MM.1S (cell line): ENCODE measurements at places on chromosomes 11 and 22.

- H3K36me3 ChIP-seq: no peaks in the 10 kb centered on the region
- no peak overlapping the region for H3K4me3 ChIP-seq
- DNase-seq: no peak
- H3K27me3 ChIP-seq: no peaks in the 10 kb centered on the region
- no peak overlapping the region for H3K27ac ChIP-seq
Measured at GRCh38 chr11:88378422-88379066, 41.0 kb upstream of the CTSC start.

GRCh38 chr11:36631774-36632173, 33.7 kb upstream of the RAG2 start:
- peak overlapping the region; percentile 56 for H3K27ac ChIP-seq
- H3K27me3 ChIP-seq: no peaks in the 10 kb centered on the region
- no peak overlapping the region for H3K4me3 ChIP-seq
- H3K36me3 ChIP-seq: no peaks in the 10 kb centered on the region

DNA sequence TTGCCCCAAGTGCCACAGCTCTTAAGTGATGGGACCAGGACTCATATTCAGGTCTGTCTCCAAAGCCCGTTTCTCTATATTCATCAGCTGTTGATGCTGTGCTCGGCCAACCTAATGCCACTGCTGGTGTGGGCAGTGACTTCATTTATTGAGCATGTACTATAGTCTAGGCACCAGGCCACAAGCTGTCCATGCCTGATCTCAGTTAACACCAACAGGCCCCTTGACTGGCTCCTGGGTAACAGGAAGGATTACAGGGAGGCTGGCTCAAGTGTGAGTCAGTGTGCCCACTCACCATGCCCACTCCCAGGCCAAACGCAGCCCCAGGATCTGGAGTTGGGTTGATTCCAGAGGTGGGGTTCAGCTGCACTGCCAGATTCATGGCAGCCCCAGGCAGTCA, 8.6 kb upstream of the CRYBB2 start:
- H3K27me3 ChIP-seq: peaks cover 52% of the 10 kb centered on the region
- H3K4me3 ChIP-seq: no peak overlapping the region
- H3K36me3 ChIP-seq: no peaks in the 10 kb centered on the region
- no peaks in the 10 kb centered on the region for H3K4me1 ChIP-seq

- no peak overlapping the region for H3K4me3 ChIP-seq
- peaks cover 15% of the 10 kb centered on the region for H3K36me3 ChIP-seq
- no peaks in the 10 kb centered on the region for H3K4me1 ChIP-seq
- no peak overlapping the region for H3K27ac ChIP-seq
Measured at GRCh38 chr11:47418454-47419259, 7.6 kb downstream of the PSMC3 start.

DNA sequence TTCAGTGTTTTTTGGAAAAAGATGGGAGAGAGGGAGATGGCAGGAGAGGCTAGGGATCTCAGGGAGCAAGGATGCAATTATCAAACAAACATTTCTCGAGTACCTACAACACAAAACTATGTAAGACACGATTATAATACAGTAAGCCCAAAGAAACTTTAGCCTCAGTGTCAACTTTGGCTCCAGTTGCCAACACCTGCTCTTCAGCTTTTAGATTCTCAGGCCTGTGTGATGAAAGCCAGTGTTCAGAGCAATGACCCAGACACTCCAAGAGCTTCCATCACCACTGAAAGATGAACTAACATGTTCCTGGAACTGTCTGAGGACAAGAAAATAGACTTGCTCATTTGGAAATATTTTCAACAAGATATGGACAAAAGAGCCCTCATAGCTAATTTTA, 31.4 kb upstream of the CEP295 start:
- no peaks in the 10 kb centered on the region for H3K4me1 ChIP-seq
- DNase-seq: no peak
- H3K27ac ChIP-seq: no peak overlapping the region
- H3K36me3 ChIP-seq: no peaks in the 10 kb centered on the region
- H3K4me3 ChIP-seq: no peak overlapping the region
- no peaks in the 10 kb centered on the region for H3K27me3 ChIP-seq

- H3K27ac ChIP-seq: no peak overlapping the region
- H3K36me3 ChIP-seq: no peaks in the 10 kb centered on the region
Measured at GRCh38 chr11:20835561-20835960, 166.2 kb downstream of the NELL1 start.

GRCh38 chr11:120289426-120289825, 35.7 kb upstream of the TLCD5 start:
- H3K27ac ChIP-seq: no peak overlapping the region
- H3K4me1 ChIP-seq: no peaks in the 10 kb centered on the region
- no peak for DNase-seq
- no peaks in the 10 kb centered on the region for H3K36me3 ChIP-seq

DNA sequence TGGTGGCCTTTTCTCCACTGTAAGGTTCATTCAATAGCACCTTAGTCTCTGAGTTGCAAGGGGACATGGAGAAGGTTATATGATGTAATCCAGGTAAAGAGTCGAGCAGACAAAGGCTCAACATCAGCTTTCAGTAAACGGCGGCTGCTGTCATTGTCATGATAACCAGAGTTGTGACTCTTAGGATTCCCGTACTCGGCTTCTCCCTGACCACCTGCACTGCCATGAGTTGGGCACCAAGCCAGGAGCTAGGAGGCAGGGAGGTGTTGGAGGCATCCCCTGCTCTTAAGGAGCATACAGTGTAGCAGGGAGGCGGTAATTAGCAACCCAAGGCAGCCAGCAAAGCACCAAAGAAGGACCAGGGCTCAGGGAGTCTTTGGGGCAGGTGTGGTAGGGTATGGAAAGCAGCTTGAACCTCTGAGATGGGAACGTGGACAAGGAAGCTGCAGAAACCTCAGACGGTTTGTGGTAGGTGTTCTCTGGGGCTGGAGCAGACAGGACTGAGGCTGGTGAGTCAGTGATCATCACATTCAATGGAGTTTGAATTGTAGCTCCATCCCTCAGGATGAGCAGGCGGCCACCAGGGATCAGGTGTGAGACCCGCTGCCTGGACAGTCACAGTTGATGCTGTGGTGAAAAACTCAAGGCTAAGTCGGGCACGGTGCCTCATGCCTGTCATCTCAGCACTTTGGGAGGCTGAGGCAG, 31.7 kb downstream of the LIF start:
- H3K4me1 ChIP-seq: peaks cover 1% of the 10 kb centered on the region
- H3K36me3 ChIP-seq: no peaks in the 10 kb centered on the region
- DNase-seq: no peak
- H3K27ac ChIP-seq: no peak overlapping the region
- H3K27me3 ChIP-seq: peaks cover 31% of the 10 kb centered on the region
- no peak overlapping the region for H3K4me3 ChIP-seq

GRCh38 chr11:63872800-63873197, 33.9 kb downstream of the MARK2 start:
- H3K4me3 ChIP-seq: no peak overlapping the region
- H3K27me3 ChIP-seq: no peaks in the 10 kb centered on the region
- H3K36me3 ChIP-seq: no peaks in the 10 kb centered on the region

- no peaks in the 10 kb centered on the region for H3K36me3 ChIP-seq
- no peak overlapping the region for H3K27ac ChIP-seq
- DNase-seq: no peak
- H3K27me3 ChIP-seq: peaks cover 7% of the 10 kb centered on the region; the same call in 1 of the 2 replicates
Measured at GRCh38 chr11:66858939-66859685, 2.2 kb downstream of the LRFN4 start.

DNA sequence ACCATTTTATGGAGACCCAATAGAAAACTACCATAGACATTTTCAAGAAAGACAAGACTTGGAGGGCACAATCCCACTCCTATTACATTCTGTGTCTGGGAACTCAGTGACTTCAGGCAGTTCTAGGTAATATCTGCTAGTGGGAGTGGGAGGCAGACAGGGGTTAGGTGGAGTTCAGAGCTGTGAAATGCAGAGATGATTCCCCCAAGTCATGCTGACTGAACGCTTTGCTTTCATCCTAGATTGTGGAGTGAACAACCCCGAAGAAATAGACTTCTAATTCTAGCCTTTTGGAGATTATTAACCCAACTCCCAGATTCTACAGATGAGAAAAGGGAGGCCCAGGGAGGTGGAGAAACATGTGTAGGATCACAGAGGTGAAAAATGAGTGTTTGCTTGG, 437.8 kb upstream of the CADM1 start:
- DNase-seq: no peak
- H3K4me3 ChIP-seq: no peak overlapping the region
- peaks cover 10% of the 10 kb centered on the region for H3K4me1 ChIP-seq
- H3K36me3 ChIP-seq: no peaks in the 10 kb centered on the region

DNA sequence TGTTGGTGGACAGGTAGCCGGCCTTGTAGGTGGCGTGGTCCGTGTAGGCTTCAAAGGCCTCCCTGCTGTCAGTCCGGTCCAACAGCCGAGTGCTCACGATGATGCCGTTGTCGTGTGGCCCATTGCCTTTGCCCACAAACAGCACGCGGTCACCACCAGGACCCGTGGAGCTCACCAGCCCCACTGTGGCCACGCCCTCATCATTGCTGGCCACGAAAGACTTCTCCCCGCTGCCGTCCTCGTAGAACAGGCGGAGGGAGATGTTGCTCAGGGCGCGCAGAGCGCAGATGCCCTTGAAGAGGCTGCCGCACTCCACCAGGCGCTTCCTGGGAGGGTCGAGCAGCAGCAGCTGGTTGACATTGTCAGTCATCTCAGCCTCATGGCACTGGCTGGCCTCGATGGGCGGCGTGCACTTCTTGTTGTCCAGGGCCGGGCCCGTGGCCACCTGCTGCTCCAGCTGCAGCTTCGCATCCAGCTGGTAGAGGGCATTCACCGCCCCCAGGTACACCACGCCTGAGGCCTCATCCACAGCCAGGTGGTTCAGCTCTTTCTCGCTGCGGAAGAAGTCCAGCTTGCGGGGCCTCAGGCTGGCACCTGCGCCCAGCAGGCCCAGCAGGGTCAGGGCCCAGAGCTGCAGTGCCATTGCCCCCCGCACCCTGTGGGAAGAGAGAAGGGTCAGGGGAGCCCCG, 17.4 kb downstream of the PLXNB2 start:
- no peak overlapping the region for H3K4me3 ChIP-seq
- no peak overlapping the region for H3K27ac ChIP-seq
- H3K36me3 ChIP-seq: no peaks in the 10 kb centered on the region
- H3K4me1 ChIP-seq: no peaks in the 10 kb centered on the region

- no peak for DNase-seq
- H3K27me3 ChIP-seq: peaks cover 29% of the 10 kb centered on the region
- H3K4me1 ChIP-seq: no peaks in the 10 kb centered on the region
- H3K36me3 ChIP-seq: no peaks in the 10 kb centered on the region
Measured at GRCh38 chr11:2883640-2883978, 2.0 kb downstream of the CDKN1C start.

DNA sequence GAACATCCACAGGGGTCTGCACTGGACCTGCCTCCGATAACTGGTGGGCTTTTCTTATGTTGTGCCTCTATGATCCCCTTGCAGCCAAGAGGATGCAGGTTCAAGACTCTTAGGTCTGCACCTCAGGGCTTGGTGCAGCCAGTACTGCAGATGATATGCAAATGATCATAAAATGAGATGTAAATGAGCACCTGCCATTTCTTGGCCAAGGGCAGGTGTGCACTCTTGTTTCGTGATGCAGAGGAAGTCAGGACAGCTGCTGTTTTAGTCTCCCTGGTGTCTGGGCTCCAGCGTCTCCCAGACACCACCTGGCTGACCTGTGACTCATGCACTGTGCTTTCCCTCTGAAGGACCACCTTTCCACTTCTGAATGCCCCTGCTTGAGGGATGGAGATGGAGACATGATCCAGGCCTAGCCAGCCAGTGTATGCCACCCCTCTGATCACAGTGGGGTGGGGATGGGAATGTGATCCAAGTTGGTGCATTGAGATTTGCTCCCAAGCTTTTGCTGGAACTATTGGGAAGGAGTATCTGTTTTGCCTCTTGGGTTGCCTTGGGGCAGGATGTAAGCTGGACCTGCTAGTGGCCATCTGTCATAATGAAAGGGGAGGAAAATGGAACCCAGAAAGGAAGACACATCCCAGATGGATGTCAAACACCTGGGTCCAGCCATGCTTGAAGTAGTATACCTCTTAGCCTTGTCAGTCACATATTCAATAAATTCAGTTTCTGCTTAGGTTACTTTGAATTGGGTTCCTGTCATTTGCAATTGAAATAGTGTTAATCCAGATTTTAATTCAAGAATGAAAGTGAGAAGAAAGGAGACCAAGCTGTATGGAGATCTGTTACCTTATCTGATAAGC, 3.3 kb upstream of the KCNJ11 start:
- H3K36me3 ChIP-seq: no peaks in the 10 kb centered on the region
- peak overlapping the region; percentile 60 for H3K27ac ChIP-seq
- peak; percentile 87 for DNase-seq
- H3K27me3 ChIP-seq: no peaks in the 10 kb centered on the region
- H3K4me1 ChIP-seq: peaks cover 37% of the 10 kb centered on the region

DNA sequence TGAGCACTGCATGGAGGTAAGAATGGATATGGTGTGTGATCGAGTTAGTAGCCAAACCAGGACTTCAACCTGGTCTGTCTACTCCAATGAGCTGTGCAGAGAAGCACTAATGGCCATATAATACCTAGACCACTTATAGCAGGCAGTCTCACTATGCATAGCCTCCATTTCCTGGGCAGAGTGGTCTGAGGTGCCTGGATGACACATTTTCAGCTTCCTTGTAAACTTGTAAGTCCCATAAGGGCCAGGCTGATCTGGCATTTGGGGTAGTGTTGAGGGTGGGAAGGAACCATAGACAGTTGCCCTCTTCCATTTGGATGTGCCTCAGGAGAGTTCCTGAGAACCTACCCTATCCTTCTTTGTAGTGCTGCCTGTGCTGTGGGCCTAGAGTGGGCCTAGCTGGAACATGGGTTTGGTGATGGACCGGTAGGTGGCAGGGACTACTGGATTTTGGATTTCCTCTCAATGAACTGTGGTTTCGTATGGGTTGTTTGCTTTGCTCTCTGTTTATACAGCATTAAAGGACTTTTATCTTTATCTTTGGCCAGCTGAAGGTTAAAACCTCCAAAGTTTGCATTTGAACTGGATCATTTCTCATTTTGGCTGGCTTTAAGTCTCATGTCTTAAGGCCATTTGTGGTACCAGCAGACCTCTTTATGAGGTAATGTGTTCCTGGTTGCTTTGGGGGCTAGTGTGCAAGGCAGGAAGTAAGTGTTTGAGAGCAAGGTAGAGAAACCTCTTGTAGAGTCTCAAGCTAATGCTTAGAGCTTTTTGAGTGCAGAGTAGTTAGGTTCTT, 86.9 kb downstream of the STIM1 start:
- no peaks in the 10 kb centered on the region for H3K36me3 ChIP-seq
- H3K27me3 ChIP-seq: no peaks in the 10 kb centered on the region
- H3K4me1 ChIP-seq: peaks cover 42% of the 10 kb centered on the region

DNA sequence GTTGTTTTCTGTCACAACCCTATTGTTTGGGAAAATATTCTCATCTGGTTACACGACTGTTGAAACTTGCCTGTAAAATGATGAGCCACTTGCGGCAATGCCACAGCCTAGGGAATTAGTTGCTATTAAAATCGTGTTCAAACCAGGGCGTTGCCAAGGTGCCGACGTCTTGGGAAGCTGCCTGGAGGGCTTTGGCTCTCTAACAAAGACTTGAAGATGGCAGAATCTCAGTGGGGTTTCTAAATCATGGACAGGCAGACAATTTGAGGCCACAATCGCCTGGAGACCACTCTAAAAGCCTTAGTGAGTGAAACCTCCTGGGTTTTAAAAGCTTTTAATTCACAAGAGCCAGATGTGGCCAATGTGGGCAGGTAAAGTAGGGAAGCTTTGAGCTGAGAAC, 117.2 kb upstream of the BMAL1 start:
- H3K4me3 ChIP-seq: no peak overlapping the region
- no peaks in the 10 kb centered on the region for H3K4me1 ChIP-seq
- no peaks in the 10 kb centered on the region for H3K36me3 ChIP-seq
- DNase-seq: no peak
- no peak overlapping the region for H3K27ac ChIP-seq
- no peaks in the 10 kb centered on the region for H3K27me3 ChIP-seq
